Iris pigment epithelial cell (primary cell): ENCODE measurements at places on chromosomes 2 and 18.

GRCh38 chr2:29829841-29830240, 91.5 kb downstream of the ALK start:
- DNase-seq, result no peak

DNA sequence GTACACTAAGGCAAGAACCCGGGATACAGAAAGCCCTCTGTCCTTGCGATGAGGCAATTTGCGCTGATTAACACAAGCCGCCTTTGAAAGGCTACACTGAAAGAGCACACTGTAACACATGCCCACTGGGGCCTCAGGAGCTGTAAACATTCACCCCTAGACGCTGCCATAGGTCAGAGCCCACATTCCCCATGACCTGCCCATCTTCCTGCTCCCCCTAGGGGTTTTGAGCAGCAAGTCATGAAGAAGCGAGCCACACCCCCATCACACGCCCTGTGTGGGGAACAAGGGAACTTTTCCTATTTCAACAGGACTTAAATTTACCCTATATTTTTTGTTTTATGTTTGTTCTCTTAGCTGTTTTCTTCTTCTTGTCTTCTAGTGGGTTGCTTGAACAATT, 47.8 kb upstream of the SLC4A10 start:
- DNase-seq, result no peak

DNA sequence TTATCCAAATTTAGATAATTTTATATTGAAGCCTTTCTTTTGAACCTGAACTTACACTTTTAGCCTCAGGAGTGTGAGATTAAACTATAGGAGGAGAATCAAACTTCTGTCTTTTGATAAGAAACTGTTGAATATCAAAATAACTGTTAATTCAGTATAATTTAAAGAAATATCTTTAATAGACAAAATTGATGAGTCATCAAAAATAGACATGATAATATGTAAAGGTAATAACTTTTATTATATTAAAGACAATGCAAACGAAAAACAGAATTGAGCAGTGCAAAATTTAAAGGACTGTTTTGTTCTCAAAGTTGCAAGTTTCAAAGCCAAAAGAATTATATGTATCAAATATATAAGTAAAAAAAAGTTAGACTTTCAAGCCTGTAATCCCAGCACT, 2.0 kb upstream of the WDR35 start:
- DNase-seq, result no peak

GRCh38 chr18:59671551-59671950, 25.7 kb downstream of the CCBE1 start:
- DNase-seq, result no peak

DNA sequence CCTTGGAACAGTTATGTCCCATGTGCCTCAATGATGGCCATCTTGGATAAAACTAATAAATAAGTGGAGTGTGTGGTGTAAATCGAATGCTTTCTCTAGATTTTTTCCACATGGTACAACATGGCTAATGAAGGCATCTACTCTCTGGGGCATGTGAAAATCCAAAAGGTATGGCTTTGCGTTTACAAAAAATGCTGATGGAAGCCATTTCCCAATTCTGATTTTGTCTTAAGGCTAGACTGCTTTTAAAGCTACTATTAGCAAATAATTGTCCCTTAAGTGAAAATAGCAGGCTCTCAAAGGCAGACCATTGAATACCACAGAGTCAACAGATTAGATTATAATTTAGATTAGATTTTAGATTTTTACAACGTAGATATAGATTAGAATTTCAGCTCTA, 183.7 kb downstream of the LRRTM1 start:
- no peak for DNase-seq

DNA sequence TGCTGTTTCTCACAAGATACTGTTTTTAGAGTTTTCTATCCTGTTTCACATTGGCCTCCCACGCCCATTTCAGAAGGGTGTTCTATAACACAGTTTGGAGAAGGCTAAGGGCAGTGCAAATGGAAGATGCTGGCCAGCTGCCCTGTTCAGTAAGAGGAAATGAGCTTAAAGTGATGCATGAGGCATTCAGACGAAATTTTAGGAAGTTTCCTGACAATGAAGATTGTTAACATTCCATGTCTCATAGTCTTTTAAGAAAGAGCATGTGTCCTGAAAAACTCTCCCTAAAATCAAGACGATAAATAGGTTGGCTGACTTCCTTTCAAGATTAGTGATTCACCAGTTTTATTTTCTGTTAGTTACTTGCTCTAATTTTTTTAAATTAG, 484.2 kb upstream of the NRP2 start:
- DNase-seq, result peak; percentile 73

DNA sequence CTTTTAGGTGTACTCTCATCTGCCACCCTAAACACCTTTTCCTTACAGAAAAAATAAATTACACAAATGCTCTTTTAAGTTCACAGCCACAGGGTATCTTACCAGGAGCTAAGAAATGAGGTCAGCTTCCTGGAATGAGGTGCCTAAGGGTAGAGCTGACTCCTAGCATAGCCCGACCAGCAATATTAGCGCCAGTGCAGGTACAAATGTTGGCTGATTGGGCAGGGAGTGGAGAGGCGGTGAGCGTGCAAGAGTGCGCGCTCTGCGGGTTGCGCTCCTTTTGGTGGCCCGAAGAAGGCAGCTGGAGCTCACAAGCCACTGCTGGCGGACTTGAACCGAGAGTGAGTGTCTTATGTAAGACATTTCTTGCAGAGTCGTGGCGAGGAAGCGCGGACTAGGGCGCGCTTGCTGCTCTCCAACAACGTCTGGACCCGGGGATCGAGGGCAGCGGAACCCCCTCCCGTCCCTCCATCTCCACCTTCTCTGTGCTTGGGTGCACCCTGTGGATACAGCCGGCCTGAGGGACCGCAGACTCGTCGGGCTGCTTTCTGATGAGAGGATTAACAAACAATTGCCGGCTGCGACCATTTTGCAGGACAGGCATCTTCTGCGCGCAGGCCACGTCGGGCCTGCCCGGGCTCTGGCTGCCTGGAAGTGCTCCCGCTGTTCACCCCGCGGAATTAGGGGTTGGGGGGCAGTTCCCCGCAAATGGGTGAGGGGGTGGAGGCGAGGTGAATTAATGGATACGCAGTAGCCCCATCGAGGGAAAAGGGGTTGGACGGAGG, 17.3 kb downstream of the BOLA3 start:
- no peak for DNase-seq

- DNase-seq, result no peak
These were observed 88.8 kb downstream of the KYNU start for GRCh38 chr2:142966284-142966683.

GRCh38 chr2:204492417-204492816, 52.9 kb upstream of the PARD3B start:
- no peak for DNase-seq

- no peak for DNase-seq
These were observed 42.0 kb downstream of the CTIF start for GRCh38 chr18:48580782-48581181.

GRCh38 chr2:38377050-38377828, at the start of gene ATL2:
Gene ATL2 (minus strand): TSS chr2:38377273. CDS start chr2:38377260, 13 bp downstream.
- DNase-seq, result peak; percentile 98

GRCh38 chr18:45282101-45282812, 333.0 kb upstream of the SLC14A2 start:
- no peak for DNase-seq

DNA sequence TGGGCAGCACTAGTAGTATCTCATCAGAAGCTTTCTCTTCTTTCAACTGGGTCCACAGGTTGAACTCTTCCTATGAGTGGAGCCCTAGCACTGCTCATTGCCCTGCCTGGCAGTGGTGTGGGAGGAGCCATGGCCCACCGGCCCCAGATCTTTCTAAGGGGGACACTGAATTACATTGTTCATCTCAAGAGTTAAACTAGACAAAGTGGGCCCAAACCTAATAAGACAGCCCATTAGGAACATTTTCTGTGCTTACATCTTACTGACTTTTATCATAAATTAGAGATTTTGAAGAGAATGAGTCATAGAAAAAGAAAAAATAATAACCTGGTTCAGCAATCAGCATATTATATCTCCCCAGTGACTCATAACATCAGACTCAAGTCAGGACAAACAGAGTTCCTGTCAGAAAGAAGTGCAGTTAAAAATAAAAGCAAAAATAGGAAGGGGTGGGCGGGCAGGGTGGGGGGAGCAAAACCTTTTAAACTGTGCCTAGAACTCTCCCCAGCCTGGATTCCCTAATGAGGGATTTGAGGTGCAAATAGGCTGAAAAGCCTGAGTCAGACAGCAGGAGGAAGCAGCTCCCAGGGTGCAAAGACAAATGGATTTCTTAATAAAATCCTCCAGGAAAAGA, 161.6 kb upstream of the TRIB2 start:
- peak; percentile 78 for DNase-seq

DNA sequence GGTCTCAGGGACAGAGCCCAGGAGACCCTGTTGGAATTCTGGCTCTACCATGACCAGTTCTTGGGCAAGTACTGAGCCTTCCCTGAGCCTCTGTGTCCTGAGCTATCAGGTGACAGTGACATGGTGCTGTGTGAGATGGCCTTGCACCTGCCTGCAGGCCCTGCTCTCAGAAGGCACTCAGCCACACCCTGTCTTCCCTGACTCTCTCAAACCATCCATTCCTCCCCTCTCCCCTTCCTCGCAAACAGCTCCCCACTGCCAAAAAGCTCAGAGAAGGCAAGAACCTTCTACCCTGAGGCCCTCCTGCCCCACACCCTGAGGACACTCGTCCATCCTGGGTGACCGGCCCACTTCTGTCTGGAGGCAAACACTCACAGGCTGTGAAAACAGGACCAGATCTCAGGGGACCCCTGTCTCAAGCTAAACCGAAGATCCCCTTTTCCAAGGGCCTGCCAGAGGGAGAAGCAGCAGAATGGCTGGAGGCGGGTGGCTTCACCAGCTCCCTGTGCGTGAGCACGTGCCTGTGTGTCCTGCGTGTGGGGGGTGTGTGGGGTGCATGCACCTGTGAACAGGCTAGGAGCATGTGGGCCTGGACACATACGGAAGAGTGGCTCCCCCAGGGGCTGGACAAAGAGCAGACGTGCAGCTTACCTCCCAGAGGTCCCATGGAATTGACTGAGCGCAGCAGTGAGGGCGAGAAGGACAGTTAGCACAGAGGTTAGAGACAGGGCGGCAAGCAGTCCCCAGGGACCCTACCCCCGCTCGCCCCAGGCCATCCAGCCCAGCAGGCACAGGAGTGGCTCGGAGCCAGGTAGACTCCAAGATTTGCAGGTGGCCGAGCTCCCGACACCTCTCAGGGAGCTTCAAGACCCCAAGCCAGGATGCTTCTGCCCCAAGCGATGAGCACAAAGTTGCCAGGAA, 53.9 kb downstream of the BIN1 start:
- DNase-seq, result no peak

GRCh38 chr2:99640635-99641151, 150.9 kb upstream of the REV1 start:
- no peak for DNase-seq

DNA sequence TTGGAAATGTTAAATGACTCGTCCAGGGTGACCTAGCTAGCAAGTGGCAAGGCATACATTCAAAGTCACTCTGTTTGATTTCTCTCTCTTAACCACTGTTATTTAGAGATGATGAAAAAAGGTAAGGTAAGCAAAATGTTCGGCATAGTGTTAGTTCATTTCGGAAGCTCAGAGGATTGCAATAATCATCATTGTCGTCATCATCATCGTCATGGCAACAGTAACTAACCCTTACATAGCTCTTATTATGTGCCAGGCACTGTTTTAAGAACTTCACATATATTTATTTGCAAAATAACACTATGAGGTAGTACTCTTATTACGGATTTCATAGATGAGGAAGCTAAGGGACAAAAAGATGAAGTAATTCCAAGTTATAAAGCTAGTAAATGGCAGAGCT, 292.7 kb upstream of the CXCR4 start:
- no peak for DNase-seq

- no peak for DNase-seq
These were observed 658.7 kb downstream of the CNTNAP5 start for GRCh38 chr2:124683536-124684428.

GRCh38 chr2:5915881-5916310, 223.7 kb downstream of the SOX11 start:
- DNase-seq, result no peak
